ENCODE measurements at places on chromosomes 7 and 10.

DNA sequence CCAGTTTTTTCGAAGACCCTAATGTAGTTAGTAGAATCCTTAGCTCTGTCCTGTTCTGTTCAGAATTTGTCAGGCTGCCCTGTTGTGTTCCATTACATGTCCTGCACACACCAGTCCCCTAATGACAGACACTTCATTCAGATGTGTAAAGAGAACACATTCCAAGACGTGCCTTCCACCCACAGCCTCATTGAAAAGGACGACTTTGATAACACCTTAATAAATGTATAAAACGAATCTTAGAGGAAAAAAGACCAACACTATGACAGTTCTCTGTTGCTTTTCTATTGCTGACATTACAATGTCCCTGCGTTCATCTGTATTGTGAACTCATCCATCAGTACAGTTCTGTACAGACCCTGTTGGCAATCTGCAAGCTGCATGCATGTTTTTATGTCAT lies 3.5 kb downstream of the LRRTM3 start:
- DNase-seq = no peak

- no peak for DNase-seq
Observed at GRCh38 chr7:139838876-139839275, 9.8 kb downstream of the TBXAS1 start.

DNA sequence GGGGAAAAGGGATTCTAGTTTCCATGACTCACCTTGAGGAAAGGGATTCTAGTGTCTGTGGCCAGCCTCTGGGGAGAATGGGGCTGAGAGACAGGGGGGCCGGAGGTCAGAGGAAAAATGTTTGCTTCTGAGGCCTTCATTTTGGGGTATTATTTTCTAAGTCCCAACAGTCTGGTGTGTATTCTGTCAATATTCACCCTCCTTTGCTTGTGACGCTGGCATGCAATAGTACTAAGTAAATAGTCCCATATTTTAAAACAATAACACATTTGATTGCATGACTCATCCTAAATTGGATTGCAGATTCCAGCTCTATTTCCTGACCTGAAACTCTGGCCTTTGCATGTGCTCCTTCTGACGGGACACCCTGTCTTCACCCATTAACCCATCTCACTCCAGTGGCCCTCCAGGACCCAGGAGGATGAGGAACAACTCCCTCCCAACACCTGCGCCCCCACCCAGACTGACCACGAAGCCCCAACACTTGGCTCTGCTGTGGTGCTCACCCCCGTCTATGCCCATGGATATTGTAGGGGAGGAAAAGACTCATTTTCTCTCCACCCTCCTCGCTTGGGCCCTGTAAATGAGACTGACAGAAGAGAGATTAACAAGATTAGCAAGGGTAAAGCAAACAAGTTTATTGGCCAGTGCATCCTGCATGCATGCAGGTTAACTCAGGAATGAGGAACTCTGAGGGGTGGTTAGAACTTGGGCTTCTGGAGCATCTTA lies 495.6 kb upstream of the KLF6 start:
- no peak for DNase-seq

DNA sequence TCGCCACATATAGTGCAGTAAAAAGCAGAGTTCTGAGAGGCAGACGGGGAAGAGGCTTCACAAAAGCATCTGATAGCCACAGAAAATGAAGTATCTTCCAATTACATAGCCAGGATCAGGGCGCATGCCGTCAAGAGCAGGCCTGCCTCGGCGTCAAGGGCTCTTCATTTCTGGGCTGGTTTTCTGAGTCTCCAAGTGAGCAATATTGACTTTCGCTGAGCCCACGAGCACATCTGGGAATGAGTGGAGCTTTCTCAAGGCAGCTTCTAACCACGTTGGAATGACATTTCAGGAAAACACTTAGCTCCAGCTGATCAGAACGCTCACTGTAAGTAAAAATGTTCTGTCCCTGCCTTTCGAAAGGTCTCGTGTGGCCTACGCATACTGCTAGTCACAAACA lies 51.9 kb downstream of the CLRN3 start:
- no peak for DNase-seq

GRCh38 chr7:31004393-31004792 lies 40.6 kb downstream of the GHRHR start:
- no peak for DNase-seq

DNA sequence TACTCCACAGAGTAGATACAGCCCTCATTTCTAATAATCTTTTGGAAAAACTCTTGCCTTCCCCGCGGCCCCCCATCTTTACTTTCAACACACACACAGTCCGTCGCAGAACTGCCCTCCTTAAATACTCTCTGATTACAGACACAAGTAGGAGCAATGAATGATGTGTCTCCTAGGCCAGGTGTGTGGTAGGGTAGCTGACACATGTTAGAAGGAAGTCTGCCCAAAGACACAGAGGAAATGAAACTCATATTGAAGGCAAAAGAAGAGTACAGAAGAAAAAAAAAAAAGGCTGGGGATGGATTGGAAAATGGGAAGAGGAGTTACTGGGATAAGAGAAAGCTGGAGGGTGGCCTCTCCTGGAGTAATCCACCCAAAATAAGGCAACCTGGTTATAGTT lies 14.6 kb downstream of the OPALIN start:
- no peak for DNase-seq

DNA sequence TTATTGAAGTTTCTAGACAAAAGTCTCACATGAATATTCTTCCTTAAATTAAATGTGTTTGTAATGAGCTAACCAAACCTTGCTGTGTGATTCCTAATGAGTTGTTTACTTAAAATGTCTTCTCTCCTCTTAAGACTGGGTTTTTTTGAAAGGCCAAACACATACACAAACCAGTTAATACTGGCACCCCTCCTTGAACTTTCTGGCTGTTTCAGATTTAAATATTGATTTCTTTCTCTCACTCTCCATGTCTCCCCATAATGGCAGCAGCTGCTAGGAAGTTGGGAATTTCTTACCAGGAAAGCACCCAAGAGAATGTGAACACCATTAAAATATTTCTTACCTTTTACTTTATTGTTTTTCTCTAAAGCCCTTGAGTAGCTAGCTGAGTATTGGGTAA lies 11.4 kb upstream of the PTN start:
- no peak for DNase-seq

GRCh38 chr7:45699015-45699309 lies 124.8 kb downstream of the ADCY1 start:
- no peak for DNase-seq

- DNase-seq = no peak
Observed at GRCh38 chr7:24868741-24869140, 111.2 kb downstream of the OSBPL3 start.

- DNase-seq = no peak
Observed at GRCh38 chr7:49692516-49692915, 80.9 kb upstream of the VWC2 start.

- DNase-seq = no peak
Observed at GRCh38 chr10:49650724-49651034, 28.8 kb upstream of the C10orf53 start.

GRCh38 chr10:1483246-1483645 lies 254.1 kb downstream of the ADARB2 start:
- no peak for DNase-seq

- DNase-seq = no peak
Observed at GRCh38 chr10:120514035-120514620, 57.1 kb downstream of the PLPP4 start.

GRCh38 chr10:84335516-84335915 lies 7.1 kb downstream of the CCSER2 start:
- no peak for DNase-seq

- DNase-seq = no peak
Observed at GRCh38 chr10:71649631-71650030, 69.9 kb downstream of the C10orf105 start.

- no peak for DNase-seq
Observed at GRCh38 chr10:101063050-101063525, 1.3 kb downstream of the KAZALD1 start.

DNA sequence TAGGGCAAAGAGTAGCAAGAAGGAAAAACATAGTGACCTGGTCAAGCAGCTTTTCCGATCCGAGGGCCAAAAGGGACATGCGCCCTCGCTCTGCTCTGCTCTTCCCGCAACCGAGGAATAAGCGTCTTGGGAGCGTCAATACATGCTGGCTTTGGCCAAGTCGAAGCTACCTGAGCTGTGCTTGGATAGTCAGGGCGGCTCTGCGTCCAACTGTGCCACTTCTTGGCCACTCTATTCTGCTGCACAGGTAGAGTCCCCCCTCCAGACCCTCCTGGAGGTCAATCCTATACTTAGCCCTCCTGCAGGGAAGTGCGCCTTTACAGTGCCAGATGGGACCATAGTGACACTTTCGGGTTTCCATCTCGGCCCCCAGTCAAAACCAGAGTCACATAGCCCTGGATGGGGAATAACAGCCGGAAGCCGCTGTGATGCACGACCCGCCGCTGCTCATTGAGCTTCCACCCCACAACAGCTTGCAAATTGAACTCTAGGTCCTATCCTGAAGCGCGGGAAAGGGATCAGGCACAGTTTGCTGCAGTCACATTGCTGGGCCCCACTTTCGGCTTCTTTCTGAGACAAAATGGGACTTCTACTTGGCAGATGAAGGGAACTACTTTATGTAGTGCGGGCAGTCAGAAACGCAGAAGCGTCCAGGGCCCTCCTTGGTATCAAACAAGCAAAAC lies 1.1 kb upstream of the HPSE2 start:
- DNase-seq = no peak

DNA sequence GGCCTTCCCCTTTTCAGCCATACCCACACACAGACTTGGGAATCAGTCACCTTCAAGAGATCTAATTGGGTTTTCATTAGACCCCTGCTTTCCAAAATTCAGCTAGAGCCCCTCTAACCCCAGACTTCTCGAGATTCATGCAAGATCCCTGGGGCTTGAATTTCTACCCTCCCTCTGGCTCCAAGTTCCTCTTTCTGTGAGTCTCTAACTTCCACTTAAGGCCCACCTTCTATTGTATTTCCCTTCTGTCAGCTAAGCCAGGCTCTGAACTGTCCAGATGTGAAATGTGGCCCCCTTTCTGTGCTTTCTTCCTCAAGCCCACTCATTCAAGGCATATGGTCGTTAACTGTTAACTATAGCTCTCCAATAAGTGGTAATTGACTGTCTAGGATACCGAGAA lies 132.2 kb downstream of the ZNF365 start:
- DNase-seq = no peak

DNA sequence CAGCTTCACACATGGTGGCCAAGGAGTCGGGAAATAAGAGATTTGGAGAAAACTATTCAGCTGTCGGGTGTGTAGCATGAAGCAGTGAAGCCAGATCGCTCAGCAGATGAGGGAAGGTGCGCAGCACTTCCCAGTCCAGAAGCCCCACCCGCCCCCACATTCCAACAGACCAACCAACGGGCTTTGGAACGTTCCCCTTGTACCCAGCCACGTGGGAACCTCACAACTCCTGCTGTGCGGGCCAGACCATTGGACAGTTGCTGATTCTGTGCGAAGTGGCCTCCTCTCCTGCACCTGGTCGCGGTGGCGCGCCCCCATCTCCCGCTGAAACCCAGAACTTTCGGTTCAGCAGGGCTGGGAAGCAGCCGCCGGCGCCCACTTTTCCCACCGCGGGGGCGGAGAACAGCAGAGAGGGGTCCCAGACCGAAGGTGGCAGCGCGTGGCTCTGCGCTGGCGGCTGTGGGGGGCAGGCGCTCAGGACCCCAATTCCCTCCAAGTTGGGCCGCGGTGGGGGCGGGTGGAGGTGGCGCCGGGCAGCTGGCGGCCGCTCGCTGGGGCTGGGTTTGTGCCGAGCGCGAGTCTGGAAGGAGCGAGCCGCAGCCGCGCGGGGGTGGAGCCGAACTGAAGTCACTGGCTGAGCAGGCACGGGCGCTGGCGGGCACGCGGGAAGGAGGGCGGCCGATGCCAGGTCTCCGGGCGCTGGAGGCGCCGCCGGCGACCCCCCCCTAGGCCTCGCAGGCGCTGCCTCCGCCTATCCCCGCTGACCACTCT lies 1301.5 kb upstream of the SORCS1 start:
- DNase-seq = no peak

- no peak for DNase-seq
Observed at GRCh38 chr10:12844811-12845483, 156.6 kb downstream of the CCDC3 start.

DNA sequence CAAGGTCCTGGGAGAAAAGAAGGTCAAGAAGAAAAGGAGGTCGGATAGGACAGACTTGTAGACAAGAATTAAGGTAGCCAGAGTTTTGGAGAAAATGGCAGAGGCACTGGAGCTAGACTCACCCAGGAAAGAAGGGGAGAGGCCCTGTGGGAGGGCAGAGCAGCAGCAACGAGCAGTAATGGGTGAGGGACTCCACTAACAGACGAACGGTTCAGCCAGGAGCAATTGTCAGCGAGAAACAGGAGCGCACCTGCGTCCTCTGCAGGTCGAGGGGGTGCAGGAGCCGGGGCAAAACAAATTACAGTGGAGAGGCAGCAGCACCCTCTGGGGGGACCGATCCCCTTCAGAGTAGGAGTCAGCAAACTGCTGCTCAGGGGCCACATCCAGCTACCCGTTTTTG lies 18.5 kb upstream of the IGFBP3 start:
- no peak for DNase-seq

GRCh38 chr7:158737064-158737695 lies 32.6 kb upstream of the NCAPG2 start:
- DNase-seq = no peak

DNA sequence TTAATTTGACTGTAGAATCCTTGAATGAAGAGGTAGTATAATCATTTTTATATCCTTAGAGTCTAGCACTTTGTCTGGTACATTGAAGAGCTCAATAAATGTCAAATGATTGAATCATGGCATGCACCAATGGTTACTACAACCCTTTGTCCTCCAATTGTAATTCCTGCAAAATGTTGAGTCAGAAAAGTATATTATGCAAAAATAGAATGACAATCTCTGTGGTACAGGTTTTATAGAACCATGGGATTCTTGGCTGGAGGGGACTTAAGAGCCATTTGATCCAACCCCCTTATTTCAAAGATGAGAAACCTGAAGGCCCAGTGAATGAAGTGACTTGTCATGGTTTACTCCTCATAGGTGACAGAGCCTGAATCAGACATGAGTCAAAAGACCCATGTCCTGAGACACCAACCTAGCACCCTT lies 30.9 kb upstream of the SMKR1 start:
- no peak for DNase-seq

DNA sequence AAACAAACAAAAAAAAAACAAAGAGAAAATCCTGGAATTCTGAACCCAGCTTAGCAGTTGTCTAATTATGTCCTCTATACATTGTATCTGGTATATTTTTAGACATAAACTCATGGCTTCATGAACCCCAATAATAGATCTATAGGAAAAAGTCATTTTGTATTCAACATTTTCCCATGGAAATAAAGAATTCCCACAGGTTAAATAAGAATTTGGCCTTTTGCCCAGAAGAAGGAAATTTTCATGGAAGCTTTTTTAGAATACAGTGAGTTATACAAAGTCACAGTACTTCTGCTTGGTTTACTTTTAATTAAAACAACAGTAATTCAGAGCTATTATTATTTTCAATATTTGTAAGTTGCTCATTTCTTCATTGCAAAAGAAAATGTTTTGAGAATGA lies 2.1 kb upstream of the PRKG1 start:
- no peak for DNase-seq

GRCh38 chr10:16795410-16796073 lies 21.7 kb downstream of the RSU1 start:
- DNase-seq = no peak

- no peak for DNase-seq
Observed at GRCh38 chr7:111312966-111313365, 222.0 kb downstream of the LRRN3 start.
